Activated CD4-positive, CD25-positive, alpha-beta regulatory T cell (primary cell): ENCODE measurements at places on chromosomes 2 and 18.
A peak's percentile ranks its signal among the peaks of the same experiment; 100 is the strongest.

GRCh38 chr2:185221-185620, 78.6 kb downstream of the SH3YL1 start:
- no peak for DNase-seq

GRCh38 chr2:68121873-68122679, 35.6 kb upstream of the PNO1 start:
- DNase-seq, result peak; percentile 73

DNA sequence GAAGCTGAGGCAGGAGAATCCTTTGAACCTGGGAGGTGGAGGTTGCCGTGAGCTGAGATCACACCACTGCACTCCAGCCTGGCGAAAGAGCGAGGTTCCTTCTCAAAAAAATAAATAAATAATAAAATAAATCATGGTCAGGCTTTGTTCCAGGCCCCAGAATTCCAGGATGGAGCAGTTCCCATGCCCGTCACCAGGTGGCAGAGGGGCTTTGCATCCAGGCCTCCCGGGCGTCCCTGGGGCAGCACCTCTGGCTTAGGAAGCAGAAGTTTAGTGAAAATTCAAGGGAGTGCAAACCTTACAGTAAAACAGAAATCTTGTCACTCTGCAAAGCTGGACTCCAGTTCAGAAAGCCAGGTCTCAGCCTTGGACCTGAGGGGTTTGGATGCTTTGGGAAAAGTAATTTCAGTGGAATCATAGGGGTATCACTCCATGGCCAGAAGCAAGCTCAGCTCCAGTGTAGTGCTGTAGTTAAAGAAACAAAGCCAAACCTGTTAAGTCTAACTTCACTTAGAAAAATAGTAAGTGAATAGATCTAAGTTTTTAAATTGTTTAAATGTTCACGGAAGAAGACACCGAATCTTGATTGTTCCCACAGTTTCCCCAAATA, 512.7 kb downstream of the CMPK2 start:
- DNase-seq, result no peak

DNA sequence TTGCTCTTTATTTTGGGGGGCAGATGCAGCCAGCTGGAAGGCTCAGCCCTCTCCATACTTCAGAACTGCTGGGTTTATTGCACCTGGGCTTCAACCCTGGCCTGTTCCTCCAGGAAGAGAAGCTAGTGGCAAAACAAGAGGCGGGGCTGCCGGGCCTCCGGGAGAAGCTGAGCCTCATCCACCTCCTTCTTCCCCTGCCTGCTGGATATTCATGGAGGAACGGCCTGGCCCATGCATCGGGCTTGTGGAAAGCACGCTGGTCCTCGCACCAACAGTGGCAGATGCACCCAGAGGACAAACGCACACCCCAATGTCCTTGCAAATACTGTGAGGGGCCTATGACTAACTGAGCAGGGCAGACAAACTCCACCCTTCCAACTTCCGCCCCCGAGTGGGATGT, 30.6 kb downstream of the FAM178B start:
- DNase-seq, result no peak
